ENCODE measurements at places on chromosomes 12 and 14.
A peak's percentile ranks its signal among the peaks of the same experiment; 100 is the strongest.

DNA sequence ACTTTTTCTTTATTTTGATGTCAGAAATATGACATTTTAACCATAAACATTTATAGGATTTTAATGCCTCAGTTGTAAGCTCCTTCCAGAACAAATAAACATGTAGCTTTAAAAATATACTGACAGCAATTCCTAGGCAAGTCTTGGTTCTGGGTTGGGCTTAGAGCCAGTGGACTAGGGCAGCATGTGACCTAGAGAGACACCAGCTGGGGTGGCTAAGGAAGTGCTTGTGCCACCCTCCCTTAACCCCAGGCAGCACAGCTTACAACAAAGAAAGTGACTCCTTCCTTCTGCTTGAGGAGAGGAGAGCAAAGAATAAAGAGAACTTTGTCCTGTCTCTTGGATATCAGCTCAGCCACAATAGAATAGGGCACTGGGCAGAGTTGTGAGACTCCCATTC lies 61.6 kb upstream of the KTN1 start:
- DNase-seq = no peak

DNA sequence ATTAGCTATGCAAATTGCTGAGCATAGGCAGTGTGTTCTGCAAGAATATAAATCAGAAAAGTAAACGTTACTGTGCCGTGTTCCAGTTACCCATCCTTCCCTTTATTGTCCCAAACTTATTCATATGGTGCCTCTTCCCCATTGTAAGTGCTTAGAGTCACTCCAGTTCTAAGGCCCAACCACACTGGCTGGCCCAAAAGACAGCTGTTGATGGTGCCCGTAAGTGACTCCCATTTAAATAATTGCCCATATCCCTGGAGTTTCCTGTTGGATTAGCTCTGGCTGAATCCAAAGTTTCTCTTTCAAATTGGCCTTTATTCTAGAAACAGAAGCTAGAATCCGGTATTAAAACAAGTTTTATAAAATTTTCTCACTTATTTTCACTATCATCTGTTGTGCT lies 400.1 kb upstream of the DDHD1 start:
- no peak for DNase-seq

- DNase-seq = no peak
These were observed 5.0 kb downstream of the KRT76 start for GRCh38 chr12:52772188-52772587.

DNA sequence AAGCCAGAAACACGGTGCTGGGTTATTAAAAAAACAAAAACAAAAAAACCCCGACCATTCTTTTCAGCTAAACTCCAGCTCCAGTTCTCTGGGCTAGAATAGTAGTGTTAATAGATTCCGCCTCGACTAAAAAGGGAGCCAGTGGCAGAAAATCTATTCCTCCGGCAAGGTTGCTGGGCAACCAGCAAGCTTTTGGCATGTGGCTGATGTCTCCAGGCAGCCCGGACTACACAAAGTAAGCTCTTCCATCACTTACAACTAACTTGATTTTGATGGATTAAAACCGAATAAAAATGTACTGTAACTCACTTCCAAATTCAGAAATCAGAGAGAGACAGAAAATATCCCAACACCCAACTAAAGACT lies 126.4 kb upstream of the FOXN3 start:
- DNase-seq = peak; percentile 17

DNA sequence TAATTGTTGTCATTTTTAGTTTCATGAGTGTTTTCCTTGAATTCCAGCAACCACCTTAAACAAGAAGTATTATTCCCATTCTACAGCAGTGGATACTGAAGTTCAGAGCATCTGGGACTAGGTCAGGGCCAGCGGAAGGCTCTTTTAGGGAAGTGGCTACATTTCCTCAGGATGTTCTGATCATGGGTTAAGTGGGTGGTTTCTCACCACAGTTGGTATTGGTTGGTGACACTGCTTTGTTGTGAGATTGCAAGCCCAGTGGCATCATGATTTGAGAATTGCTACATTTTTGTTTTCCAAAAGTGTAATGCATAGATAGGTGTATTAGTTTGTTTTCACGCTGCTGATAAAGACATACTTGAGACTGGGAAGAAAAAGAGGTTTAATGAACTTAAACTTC lies 47.1 kb downstream of the SYNE2 start:
- DNase-seq = no peak
